ENCODE measurements at places on chromosomes 7 and 10.

DNA sequence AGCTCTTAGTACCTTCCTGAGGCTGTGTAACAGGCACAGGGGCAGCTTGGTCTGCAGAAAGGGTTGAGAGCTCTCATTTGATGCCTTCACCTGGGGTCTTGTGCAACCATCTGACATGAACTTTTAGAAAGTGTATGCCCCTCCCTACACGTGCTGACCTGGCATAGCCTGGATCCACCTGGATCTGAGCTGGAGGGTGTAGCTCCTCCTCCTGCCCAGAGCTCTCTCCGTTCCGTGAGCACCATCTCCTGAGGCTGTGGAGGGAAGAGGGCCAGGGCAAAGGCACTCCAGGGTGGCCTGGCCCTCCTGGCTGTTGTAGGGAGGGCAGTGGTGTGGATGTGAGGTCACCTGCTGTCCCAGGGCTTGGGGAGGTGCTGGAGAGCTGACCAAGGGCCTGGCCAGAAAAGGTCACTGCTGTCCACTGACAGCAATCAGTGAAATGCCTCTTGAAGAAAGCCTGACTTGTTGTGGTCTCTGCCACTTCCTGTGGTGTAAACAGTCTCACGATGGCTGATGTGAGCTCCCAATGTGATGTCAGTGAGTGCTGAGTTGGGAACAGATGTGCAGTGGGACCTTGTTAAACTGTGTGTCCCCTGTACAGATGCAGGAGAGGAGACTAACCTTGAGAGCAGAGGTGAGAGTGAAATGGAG lies 23.0 kb downstream of the AMZ1 start:
- DNase-seq: no peak

- no peak for DNase-seq
Measured at GRCh38 chr10:13386021-13386420, 37.9 kb upstream of the SEPHS1 start.

DNA sequence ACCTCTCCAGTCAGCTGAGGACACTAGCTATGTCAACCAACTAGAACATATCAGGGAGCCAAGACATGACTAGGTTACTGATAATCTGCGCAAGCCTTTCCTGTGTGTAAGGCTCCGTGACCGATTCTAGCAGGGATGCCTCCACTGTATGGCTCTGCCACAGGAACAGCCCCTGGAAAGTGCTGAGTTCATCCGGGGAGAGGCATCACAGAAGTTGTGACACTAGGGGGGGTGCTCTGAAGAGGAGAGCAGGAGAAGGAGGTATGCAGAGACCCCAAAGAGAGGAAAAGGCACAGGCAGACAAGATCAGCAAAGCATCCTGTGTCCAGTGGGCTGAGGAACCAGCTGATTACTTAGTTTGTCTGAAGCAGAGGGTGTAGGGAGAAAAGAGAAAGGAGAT lies 13.5 kb downstream of the UPP1 start:
- no peak for DNase-seq

DNA sequence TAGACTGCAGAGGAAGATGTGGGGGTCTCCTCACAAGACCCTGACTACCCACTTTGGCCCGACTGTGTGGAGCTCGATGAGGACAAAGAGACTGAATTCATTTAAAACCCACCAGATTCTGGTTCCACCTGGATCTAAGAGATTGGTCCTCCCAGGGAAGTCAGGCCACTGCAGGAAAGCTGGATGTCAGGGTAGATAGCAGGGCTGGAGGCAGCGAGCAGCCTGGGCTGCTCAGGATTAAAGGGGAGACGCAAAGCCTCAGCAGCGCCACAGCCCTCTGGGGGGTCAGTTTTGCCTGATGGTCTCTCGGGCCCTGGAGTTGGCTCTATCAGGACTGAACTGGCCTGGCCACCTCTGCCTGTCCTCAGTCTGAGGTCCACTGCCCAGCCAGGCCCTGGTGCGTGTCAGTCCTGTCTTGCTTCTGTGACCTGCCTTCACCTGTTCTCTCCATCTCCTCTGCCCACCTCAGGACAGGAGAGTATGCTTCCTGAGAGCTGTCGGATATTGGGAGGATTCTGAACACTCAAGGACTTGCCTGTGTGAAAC lies 12.2 kb upstream of the KLRG2 start:
- DNase-seq: no peak

DNA sequence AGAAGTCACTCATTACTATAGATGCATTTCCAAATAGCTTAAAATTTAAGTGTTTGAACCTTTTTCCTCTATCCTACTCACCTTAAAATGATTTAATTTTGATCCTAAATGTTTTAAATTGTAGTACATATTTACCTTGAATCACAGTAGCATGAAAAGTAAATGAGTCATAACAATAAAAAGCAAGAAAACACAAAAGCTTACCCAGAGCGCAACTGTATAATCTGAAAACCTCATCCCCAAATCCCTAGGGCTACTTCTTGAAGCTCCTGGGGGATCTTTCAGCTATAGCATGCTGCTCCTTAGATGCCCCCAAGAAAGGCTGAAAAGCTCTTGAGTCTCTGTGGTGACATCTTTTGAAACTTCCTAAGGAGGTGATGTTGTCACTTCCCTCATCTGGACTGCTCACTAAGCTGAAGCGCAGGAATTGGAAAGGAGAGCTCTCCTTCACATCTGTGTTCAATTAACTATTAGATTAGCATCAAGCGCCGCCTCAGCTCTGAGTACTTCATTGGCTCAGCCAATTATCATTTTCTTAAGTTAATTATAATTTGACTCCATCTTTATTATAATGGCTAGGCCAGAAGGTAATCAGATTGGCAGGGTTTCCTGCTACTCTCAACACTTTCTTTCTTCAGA lies 60.2 kb downstream of the SEMA3E start:
- DNase-seq: no peak

DNA sequence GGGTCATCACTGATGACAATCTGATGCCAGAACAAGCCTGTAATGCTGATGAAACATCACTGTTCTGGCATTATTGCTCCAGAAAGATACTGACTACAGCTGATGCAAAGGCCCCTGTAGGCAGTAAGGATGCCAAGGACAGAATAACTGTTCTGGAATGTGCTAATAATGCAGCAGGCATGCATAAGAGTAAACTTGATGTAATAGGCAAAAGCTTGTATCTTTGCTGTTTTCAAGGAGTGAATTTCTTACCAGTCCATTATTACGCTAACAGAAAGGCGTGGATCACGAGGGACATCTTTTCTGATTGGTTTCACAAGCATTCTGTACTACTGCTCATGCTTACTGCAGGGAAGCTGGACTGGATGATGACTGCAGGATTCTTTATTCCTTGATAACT lies 18.7 kb downstream of the LCOR start:
- DNase-seq: no peak
